Activated T-cell treated with anti-CD3 and anti-CD28 coated beads, Interleukin-2, amount 50 U/mL, for 72 hours (primary cell): ENCODE measurements at places on chromosomes 4 and X. TPM values are rescaled to one million over a fixed set of nuclear protein-coding genes. Genes with fewer than 3 reads are reported as not detected.

DNA sequence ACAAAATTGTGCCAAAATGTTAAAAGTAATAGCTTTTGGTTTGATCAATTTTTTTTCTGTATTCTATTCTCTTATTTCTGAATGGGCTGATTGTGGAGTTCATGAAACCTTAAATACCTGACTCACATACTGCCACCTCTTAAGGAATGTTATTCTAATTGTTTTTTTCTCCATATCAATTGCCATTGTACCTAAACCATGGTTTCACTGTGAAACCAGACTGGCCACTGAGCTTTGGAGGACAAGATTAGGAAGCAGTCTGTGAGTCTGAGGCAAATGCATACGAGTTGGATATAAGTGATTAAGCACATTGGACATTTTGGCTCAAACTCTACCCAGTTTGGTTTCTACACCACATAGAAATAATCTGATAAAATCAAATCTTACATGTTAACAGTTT, 184.0 kb downstream of the IQCM start:
- DNase-seq = no peak

Gene CLNK
- total RNA-seq = 0.05 TPM

DNA sequence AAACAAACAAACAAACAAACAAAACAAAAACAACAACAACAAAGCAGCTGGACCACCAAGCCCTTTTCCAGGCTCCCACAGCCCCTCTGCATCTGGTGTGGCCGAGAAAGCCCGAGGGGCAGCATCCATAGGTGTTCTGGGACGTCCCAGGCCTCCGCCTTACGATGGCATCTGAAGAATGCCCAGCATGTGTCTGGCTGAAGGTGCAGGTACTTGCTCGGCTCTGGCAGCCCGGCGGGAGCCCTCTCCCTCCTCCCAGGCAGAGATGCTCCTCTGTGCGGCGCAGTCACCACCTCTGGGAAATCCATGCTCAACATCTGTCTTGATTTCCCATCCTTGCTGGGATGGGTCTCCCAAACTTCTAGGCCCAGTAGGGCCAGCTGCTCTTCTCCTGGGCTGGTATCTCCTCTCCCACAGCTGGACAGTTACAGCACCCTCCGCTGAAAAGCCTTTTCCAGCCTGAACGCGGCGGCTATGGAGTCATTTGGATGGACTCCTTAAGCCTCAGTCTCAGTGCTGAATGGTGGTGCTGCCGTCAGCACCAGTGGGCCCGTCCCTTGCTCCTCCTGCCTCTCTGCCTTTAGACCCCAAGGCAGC, 4.3 kb downstream of the PSAPL1 start:
- no peak for DNase-seq

Gene CXCL11
- total RNA-seq = not detected

- DNase-seq = no peak
Observed at GRCh38 chr4:87974856-87975462, 555 bp upstream of the SPP1 start.

Gene POLN
- total RNA-seq = 4.6 TPM

- no peak for DNase-seq
Observed at GRCh38 chr4:140135529-140136088, 18.4 kb downstream of the MAML3 start.

- DNase-seq = no peak
Observed at GRCh38 chr4:149306537-149306936, 509.1 kb downstream of the IQCM start.

DNA sequence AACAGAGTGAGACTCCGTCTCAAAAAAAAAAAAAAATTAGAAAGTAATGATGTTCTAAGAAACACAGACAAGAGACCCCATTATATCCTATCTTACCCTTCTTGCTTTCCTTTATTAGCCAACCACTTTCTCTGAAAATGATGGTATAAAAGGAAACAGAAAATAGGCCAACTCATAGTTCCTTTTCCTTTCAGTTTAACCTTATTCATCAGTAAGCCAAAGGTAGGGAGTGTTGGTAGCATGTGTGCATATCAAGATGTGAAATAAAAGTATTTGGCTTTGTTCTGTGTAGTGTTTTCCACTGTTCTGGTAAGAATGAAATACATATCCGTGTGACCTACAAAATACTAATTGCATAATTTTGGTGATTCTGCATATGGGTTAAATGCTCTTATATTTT, 266.6 kb downstream of the ZNF674 start:
- DNase-seq = no peak

GRCh38 chr4:60857130-60857753, 342.9 kb upstream of the ADGRL3 start:
- no peak for DNase-seq

GRCh38 chr4:122602277-122603142, 18.4 kb downstream of the IL21 start:
- no peak for DNase-seq

Gene TRIML1
- total RNA-seq = not detected

DNA sequence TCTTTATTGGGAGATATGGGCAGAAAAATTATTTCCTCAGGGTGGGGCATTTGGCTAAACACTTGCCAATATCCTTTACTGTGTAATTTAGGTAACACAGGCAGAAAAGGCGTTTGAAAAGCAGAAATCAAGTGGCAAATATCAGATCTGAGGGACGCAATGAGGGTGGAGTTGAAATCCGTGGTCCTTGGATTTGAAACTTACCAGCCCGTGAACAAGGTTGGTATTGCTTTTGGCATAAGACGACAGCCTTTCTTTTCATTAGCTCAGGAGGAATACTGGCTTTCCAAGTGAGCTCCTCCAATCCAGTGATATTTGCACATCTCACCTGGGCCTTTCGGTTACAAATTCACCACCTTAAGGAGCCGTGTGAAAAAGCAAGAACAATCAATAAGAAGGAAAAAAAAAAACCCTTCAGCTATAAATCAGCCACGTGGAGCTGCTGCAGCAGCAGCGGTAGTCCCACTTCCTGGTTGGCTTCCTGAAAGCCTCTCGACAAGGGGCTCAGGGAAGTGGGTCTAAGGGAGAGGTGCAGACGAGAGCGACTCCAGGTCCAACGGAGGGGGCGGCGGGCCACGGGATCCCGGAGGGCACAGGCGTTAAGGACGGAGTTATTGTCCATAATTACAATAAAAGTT, 734 bp upstream of the GALNT7 start:
- DNase-seq = peak; percentile 12

GRCh38 chr4:115233600-115233999, 120.2 kb upstream of the NDST4 start:
- no peak for DNase-seq

GRCh38 chrX:1468250-1468772, 15.6 kb upstream of the ASMTL start:
- peak; percentile 88 for DNase-seq

Gene MAGED4B
- 3.0 TPM for total RNA-seq

GRCh38 chr4:123510659-123511058, 114.1 kb downstream of the SPRY1 start:
- DNase-seq = no peak

- DNase-seq = no peak
Observed at GRCh38 chrX:107467271-107467670, 17.8 kb downstream of the FRMPD3 start.

DNA sequence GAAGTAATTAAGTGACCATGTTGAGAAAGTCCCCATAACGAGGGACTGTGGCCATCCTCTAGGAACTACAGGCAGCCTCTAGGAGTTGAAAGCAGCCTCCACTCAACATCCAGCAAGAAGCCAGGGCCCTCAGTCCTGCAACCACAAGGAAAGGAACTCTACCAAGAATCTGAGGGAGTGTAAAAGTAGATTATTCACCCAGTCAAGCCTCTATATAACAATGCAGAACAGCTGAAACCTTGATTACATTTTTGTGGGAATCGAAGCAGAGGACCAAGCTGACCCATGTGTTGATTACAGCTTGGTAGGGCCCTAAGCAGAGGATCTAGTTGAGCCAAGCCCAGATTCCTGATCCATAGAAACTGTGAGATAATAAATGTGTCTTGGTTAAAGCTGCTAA, 17.1 kb downstream of the RPS6KA6 start:
- no peak for DNase-seq

DNA sequence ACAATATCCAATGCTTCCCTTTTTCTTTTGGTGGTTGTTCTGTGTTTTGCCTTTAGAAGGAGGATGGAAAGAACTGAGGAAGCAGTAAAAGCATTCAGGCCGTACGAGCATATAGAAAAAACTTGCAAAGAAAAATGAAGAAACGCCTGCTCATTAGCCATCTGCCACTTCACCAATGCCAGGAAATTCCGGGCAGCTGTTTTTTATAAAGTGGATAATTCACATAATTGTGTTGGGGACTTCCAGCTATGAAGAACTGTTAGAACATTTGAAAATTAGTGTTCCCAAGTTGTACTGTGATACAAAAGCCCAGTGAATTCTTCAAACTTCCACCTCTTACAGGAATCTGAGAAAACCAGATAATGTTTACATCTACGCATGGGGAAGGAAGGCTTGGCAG, 11.7 kb downstream of the RELL1 start:
- DNase-seq = no peak

- DNase-seq = no peak
Observed at GRCh38 chr4:143282211-143282707, 54.4 kb upstream of the GAB1 start.

- no peak for DNase-seq
Observed at GRCh38 chrX:112839856-112840255, 775 bp downstream of the AMOT start.

DNA sequence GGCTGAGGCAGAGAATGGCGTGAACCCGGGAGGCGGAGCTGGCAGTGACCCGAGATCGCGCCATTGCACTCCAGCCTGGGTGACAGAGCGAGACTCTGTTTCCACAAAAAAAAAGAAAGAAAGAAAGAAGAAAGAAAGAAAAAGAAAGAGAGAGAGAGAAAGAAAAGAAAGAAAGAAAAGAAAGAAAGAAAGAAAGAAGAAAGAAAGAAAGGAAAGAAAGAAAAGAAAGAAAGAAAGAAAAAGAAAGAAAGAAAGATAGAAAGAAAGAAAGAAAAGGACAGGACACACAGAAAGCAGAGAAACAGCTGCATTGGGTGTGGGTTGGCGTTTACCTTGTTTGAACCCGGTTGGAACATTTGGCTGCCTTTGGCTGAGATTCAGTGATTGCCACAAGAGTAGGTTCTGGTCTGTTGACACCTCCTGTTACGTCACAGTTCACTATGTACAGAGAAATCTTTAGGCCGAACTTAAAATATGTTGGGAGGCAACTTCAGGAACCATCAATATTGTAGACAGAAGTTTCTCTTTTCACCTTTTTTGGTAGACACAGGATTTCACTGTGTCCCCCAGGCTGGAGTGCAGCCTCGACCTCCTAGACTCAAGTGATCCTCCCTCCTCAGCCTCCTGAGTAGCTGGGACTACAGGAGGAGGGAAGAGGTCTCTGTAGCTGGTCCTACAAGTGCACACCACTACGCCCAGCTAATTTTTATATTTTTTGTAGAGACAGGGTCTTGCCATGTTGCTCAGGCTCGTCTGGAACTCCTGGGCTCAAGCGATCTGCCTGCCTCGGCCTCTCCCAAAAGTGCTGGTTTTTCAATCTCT, 16.3 kb upstream of the PLCXD1 start:
- no peak for DNase-seq
